Activated CD4-positive, alpha-beta T cell treated with anti-CD3 and anti-CD28 coated beads for 1 hour (primary cell): ENCODE measurements at places on chromosomes 3 and 15.

GRCh38 chr3:179363332-179363731 lies 15.8 kb downstream of the MFN1 start:
- DNase-seq: no peak

GRCh38 chr15:93837450-93837849 lies 393.9 kb upstream of the MCTP2 start:
- DNase-seq: no peak

DNA sequence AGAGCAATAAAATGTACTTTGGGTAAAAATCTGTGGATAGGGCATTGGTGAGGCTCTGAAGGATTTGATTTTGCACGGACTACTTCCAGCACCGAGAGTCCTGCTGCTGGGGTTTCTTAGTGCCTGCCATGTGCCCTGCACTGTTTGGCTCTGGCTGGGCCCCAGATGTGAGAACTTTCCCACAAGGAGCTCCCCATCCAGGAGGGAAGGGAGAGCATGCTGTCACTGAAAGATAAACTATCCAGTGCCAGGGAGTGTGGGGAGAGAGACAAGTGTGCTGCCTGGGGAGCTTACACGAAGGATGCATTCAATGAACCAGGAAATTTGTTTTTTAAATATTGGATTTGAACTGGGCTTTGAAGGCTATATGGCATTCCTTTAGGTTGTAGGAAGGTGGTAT lies 30.2 kb downstream of the LPP start:
- no peak for DNase-seq

- no peak for DNase-seq
Observed at GRCh38 chr15:88912500-88912921, 668 bp downstream of the MFGE8 start.

- DNase-seq: no peak
Observed at GRCh38 chr3:134029734-134030378, at the start of gene SLCO2A1. Gene SLCO2A1, minus strand, starts transcription at chr3:134029925. Its CDS starts 123 bp downstream, at chr3:134029802.

DNA sequence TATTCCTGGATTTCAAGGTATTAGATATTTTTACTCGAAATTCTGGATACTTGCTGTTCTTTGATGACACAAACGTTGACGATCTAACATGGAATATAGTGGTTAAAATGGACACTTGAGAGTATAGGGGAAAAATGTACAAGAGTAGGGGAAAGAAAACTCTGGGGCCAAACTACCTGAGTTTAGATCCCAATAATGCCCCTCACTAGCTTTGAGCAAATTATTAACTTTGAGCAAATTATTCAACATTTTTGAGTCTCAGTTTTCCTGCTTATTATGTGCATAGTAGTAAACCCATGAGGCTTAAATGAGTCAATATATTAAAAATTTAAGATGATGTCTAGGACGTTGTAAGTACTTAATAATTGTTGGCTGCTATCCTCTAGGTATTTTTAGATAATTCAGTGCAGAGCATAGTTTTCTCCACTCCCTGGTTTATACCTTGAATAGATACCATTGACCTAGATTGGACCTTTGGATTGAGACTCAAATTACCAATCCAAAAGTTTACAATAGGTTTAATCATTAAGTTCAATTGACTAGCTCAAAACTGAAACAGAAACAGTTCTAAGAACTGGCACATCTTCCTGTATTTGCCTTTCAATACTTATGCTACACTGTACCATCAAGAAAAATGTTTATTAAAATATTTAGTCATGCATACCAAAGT lies 4.5 kb downstream of the ADGRG7 start:
- DNase-seq: no peak

DNA sequence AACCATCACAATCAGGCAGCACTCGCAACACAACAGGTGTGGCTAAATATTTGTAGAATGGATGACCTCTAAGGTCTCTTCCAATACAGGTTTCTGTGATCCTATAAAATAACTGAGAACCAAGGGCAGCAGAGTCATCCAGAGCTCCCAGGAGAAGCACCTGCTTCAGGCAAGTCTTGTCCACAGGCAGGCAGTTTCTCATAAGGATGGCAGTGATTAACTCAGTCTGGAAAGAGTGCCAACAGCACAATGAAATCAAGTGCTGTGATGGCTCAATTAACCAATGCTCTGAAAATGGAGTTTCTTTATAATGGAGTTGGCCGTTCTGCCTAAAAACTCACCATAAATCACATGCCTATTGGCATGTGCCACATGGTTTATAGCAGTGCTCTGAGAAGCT lies 70.8 kb downstream of the HOMER2 start:
- no peak for DNase-seq

DNA sequence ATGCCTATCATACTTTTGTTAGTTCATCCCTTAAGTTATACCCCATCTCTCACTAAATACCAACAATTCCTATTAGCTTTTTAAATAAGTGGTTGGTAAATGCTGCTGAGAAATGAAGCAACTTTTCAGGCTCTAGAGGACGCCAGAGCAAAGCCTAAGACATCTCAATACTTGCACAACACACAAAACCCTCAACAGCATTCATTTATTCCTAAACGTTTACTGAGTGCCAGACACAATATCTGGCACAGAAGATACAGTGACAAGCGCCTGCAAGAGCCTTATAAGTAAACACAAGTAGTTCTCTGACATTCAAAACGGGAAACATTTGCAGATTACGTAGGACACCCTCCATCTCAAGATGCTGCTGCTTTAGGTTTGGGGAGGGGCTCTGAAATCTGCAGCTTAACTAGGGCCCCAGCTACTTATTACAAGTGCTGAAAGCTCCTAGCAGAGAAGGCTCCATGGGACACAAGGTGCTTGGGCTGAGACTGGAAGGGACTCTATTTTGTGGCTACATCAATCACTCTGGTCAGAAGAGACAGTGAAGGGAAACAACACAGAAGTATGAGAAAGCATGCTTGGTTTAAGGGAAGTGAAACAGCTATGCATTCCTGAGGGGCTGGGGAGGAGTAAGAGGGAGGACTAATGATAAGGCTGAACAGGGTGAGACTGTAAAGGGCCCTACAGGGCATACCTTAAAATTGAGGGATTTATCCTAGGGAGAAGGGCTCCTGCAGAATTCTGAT lies 311.3 kb downstream of the PLCL2 start:
- no peak for DNase-seq

DNA sequence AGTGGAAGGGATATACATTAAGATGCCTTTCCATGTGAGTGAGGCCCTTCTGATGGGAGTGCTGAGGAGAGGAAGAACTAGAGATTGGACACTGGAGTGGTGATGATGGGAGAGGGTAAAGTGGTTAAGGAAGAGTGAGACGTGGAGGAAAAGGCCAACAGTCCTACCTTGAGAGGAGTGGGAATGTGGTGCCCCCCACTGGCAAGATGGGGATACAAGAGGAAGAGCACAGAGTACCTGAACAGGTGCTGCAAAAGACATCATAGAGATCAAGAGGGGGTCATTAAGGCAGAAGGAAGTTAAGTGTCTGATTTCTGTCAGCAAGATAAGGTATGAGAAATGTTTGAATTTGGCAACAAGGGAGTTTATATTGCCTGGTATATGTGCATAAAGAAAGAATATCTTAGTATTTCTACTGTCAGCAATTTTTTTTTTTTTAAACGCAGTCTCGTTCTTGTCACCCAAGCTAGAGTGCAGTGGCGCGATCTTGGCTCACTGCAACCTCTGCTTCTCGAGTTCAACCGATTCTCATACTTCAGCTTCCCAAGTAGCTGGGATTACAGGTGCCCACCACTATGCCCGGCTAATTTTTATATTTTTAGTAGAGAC lies 34.0 kb downstream of the ARIH2 start:
- peak; percentile 24 for DNase-seq

- DNase-seq: no peak
Observed at GRCh38 chr3:168091941-168092340, 3.8 kb downstream of the GOLIM4 start.

DNA sequence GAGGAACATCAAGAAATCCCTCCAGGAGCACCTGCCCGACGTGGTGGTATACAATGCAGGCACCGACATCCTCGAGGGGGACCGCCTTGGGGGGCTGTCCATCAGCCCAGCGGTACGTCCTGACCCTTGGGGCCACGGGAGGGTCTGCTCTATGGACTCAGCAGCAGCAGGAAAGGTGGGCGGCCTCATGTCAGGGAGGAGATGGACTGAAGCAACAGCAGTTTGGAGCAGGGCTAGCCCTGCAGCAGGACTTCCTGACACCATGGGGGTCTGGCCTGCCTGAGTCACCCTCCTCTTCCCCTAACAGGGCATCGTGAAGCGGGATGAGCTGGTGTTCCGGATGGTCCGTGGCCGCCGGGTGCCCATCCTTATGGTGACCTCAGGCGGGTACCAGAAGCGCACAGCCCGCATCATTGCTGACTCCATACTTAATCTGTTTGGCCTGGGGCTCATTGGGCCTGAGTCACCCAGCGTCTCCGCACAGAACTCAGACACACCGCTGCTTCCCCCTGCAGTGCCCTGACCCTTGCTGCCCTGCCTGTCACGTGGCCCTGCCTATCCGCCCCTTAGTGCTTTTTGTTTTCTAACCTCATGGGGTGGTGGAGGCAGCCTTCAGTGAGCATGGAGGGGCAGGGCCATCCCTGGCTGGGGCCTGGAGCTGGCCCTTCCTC lies 24.2 kb downstream of the HDAC11 start:
- DNase-seq: no peak

GRCh38 chr3:183210862-183211341 lies 42.2 kb upstream of the B3GNT5 start:
- DNase-seq: no peak

- DNase-seq: no peak
Observed at GRCh38 chr3:156768390-156768789, 57.8 kb upstream of the LEKR1 start.

DNA sequence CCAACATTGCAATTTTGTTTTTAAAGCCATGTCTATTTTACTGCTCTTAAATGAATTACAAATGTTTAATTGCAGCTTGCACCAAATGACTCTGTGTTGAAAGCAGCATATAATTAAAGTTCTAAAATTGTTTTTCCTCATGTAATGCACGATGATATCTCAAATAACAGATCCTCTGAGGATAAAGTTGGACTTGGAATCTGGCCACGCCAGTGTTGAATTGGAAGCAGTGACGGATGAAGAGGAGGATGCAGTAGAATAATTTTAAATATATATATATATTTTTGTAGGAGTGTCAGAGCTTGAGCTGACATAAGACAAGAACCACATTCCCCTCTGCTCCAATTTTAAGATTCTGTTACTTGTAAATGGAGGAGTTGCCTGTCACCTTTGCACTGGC lies 406.6 kb upstream of the DPPA4 start:
- no peak for DNase-seq

DNA sequence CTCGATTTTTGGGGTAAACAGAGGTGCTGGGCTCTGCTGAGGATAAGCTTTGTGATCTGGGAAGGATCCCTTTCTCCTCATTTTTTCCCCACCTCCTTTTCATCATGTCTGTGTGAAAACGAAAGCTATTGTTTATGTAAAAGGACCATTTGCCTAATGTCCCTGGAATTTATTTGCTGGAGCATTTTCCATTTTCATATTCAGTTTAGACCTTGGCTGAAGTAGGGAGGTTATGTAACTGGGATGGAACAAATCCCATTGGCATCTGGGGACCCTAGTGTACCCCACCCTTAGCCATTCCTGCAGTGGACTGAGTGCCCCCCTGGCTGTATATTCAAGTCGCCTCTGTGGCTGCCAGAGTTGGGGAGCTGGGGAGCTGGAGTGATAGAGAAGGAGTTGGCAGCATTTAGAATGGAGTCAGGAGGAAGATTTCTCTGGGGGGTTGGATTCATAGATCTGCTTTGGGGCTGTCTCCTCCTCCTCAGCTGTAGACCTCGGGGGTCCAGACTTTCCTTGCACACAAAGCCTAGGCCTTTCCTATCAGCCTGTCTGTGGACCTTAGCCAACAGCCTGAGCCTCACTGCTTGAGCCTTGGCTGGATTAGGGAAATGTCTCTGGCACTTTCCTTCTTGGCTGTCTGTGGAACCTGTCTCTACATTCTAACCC lies 270.4 kb upstream of the CTDSPL start:
- no peak for DNase-seq

DNA sequence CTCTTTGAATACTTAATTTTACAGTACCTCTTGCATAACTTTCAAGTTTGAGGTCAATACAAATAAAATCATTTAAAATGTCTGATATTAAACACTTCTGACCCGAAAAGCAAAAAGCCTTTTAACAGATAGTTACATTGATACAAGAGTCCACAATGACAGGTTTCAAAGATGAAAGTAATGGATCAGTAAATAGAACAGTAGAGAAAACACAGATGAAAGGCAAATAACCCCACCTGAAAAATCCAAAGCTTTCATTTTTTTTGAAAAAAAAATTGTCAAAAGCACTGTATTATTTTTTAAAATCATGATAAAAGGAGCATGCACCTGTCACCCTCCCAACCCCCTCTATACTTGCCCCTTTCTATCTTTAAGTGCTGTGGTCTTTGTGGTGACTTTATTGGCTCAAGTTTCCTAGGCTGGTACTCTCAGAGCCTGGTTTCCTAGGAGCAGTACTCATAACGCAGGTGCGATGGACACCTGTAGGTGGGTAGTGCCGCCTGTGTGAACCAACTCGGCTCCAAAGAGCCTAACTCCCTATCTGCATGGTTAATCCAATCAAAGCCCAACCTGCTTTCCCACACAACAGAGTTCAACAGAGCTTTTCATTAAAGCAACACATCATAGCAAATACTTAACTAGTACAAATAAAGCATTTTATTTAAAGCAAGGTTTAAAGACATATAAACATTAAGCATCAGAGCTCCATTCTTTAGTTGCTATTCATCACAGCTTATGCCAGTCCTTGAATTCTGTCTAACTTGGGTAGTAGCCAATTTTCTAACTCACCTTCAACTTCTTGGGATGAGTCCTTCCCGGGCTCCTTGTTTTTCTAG lies 32.2 kb downstream of the LIPC start:
- no peak for DNase-seq

- DNase-seq: no peak
Observed at GRCh38 chr3:177282119-177282655, 84.9 kb upstream of the TBL1XR1 start.

GRCh38 chr3:18217507-18218174 lies 207.5 kb downstream of the SATB1 start:
- DNase-seq: no peak

DNA sequence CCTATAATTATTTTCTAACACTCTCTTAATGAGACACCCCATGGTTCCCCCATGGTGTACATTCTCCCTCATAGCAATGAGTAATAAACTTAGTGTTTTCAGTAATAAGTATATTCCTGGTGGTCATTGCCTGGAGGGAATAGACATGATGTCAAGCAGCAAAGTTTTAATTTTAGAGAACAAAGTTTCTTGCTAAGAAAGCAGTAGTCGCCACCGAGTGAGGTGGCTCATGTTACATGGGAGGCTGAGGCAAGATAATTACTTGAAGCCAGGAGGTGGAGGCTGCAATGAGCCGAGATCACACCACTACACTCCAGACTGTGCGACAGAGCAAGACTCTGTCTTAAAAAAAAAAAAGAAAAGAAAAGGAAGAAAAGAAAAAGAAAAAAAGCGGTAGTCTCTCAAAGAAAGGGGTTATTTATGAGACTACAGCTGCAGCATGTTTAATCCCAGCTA lies 2.4 kb upstream of the ELP6 start:
- DNase-seq: no peak

DNA sequence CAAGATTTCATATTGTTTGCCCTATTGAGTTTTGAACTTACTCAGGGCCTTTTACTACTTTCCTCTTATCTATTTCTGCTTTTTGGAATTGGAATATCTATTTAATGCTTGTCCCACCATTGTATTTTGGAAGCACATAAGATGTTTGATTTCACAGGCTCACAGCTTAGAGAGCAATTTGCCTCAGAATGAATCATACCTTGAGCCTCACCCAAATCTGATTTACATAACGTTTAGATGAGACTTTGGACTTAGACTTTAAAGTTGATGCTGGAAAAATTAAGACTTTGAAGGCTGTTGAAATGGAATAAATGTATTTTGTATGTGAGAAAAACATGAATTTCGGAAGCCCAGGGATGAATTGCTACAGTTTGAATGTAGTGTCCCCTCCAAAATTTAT lies 458.9 kb downstream of the CNTN6 start:
- DNase-seq: no peak

GRCh38 chr15:82003916-82004315 lies 41.9 kb downstream of the MEX3B start:
- no peak for DNase-seq
